Cortex of kidney (tissue), 1 donor: ENCODE measurements at places on chromosomes 1 and 21.

- no peak for DNase-seq
Measured at GRCh38 chr1:67299296-67299695, 8.4 kb upstream of the IL12RB2 start.

DNA sequence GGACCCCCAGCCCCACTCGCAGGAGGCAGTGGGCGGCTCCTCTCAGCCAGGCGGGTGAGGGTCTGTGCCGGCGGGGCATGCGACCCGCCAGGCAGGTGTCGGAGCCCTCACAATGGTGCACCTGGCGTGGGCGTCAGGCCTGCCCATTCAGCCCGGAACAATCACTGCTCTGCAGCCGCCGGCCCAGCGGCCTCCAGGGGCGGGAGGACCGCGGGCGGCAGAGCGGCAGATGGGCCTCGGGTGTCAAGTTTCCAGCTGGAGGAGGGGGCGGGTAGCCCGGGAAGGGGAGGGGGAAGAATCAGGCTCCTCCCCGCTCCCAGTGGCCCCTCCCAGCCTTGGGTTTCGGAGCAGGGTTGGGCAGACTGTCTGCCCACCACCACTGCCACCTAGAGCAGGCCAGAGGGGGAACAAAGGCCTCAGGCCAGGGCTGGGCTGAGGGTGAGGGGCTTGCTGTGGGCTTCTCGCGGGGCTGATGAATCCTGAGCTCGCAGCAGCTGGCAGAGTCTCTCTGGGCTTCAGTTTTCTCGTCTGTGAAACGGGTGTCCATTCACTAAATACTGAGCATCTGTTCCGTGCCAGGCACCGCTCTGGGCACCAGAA lies 39.5 kb upstream of the CASZ1 start:
- DNase-seq = no peak

- no peak for DNase-seq
Measured at GRCh38 chr1:182249201-182249676, 142.4 kb downstream of the GLUL start.

GRCh38 chr1:40039245-40039756 lies 1.2 kb upstream of the CAP1 start:
- DNase-seq = no peak

- DNase-seq = no peak
Measured at GRCh38 chr1:215530401-215530984, 36.6 kb upstream of the KCTD3 start.

DNA sequence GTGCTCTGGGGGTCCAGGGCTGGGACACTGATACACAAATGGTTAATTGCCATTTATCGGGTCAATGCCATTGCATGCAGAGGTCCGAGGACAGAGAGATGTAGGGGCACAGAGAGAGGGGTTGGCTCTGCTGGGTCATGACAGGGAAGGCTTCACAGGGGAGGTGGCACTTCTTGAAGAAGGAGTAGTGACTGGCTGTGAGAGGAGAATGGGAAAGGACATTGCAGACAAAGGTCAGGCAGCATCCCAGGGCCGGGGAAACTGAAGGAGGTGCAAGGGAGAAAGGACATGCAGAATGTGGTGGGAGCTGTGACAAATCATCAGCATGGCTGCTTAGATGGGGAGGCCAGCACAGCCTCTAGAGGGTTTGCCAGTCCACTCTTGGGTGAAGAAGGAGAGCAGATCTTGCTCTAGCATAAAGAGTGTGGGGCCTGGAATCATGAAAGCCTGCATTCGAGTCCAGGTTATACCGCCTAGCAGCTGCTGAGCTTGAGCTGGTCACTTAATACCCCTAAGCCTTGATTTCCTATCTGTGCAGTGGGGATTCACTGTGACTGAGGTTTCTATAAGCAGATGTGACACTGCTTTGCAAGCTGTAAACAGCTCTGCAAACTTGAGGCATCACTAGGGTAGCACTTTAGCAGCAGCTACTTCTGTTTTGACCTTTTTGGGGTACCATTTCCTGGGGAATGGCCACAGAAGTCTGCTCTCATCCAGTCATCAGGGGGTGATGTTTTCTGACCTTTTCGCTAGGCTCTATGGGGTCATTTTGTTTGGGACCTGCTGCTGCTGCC lies 59.2 kb upstream of the EPS8L3 start:
- no peak for DNase-seq

GRCh38 chr1:80054129-80054528 lies 1047.6 kb upstream of the ADGRL4 start:
- DNase-seq = no peak

- no peak for DNase-seq
Measured at GRCh38 chr1:146036241-146036964, 14.9 kb upstream of the HJV start.

GRCh38 chr1:55276671-55277376 lies 61.7 kb upstream of the USP24 start:
- DNase-seq = no peak

DNA sequence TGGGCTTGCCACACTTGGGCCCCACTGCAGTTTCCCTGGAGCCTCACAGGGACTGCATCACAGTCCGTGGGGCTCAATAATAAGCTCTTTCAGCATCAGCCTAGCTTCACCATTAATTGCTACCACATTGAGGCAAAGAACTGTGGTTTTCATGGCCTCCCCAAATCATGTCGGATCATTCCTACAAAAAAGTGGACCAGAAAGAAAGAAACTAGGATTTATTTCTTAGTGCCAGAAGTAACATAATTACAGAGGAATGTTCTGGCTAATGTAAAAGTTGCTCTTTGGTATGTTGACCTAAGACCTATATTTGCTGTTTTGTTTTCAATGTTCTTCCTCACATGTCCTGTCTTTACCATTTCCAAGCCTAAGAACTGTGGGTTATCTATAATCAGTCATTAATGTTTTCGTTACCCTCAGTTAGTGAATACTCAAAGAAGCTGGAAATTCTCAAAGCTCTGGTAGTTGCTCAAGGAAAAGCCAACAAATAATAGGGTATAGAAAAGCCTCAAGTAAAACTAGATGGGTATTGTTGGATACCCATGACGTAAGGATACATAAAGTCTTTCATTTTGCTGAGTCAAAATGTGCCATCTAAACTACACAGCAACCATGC lies 173.9 kb downstream of the LTN1 start:
- no peak for DNase-seq

DNA sequence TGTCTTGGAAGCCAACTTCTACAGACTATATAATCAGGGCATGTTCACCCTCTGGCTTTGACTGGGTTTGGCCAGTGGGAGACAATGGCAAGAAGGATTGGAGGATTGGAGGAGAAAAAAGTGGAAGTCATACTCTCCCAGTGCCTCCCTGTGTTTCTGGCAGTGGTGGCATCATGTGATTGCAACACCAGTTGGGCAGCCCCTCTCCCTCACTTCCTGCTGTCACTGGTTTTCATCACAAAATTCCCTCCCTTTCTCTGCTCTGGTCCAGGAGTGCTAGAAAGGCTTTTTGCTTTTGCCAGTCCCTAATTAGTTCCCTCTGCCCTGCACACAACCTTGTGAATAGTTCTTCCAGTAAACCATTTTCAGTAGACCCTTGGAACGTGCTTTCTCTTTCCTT lies 3.7 kb upstream of the QSOX1 start:
- no peak for DNase-seq

DNA sequence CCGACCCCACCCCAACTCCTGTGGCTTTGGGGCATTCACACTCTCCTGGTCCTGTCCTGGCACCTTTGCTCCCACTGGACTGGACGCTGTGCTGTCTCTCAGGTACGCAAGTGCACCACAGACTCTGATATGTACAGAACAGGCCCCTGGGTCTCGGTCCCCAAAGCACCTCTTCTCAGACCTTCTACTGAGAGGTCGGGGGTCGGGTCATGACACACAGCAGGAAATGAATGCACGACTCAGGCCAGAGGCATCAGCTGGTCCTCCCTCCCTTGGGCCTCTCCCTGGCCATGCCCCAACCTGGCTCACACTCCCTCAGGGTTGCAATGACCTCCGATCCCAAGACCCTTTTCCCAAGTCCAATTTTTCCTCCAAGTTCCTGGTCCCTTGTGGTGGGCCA lies 1.8 kb upstream of the KRTAP10-12 start:
- DNase-seq = no peak

DNA sequence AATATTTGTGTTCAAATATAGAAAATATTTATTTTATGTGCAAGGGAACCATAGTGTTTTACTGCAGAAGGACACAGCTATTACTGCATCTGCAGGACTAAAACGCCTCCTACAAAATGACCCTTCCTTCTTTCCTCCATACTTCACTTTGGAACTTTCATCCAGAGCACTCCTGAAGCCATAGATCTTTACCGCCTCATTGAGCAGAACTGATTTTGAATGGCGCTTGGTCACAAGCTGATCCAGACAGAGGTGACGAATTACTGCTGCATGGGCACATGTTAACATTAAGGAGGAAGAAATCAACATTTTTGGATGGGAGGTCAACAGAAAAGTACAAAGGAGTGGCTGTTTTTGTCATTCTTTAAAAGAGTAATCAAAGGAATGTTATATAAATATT lies 931.6 kb downstream of the NCAM2 start:
- DNase-seq = no peak

GRCh38 chr1:246591958-246592357 lies 25.7 kb downstream of the CNST start:
- DNase-seq = no peak

DNA sequence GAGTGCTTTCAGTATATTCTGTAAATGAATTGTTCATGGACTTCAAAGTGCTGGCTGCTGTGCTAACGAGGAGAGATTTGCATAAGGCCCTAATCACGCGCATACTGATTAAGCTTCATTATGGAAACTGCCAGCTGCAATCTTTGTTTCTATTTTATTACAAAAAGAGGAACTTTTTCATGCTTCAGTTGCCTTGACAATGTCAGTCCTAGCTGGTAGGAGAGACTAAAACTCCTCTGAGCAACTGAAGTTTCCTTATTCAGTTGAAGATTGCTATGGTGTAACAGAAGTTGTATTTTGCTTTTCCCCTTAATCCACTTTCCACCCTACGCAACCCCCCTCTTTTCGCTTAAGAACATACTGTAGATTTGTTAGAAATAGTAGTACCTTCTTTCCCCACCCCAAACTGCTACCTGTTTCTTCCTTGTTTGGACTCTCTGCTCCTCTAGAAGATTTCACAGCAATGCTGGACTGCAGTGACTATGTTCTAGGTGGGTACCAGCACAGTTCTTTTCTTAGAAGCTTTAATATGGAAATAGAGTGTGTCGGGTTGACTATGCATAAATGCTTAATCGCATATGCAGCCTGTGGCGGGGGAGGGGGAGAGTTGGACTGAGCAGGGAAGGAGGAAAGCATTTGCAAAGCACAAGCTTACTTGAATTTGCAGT lies 108.3 kb downstream of the POU2F1 start:
- DNase-seq = no peak

GRCh38 chr21:43375837-43376477 lies 51.0 kb downstream of the SIK1 start:
- no peak for DNase-seq

DNA sequence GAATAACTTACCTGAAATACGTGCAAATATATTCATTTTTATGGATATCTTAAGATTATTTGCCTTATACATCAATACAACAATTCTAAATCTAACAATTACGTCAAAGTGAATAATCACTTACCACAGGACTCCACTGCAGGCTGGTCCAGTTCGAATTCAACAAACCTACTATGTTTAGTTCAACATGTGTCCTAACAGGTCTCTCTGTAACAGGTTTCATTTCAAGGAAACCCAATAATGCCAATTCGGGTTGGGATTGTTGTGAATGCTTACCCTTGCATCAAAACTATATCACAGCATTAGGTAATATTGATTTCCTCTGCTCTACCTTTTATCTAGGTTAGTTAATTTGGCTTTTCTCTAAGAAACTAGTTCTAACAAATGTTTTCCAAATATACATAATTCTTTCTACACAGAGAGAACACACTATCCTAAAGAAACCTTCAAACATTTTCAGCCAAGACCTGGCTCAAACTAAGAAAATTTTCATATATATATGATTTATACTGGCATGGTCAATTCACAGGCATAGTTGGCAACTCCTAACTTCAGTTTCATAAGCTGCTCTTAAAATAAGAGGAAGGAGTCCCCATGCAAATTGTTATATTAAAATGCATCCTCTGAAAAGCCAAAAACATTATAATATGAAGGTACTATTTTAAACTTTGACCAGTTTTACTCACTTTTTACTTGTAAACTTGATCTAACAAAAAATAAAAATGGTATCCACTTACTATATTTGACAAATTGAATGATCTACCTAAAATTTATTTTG lies 4.5 kb downstream of the IVNS1ABP start:
- no peak for DNase-seq

DNA sequence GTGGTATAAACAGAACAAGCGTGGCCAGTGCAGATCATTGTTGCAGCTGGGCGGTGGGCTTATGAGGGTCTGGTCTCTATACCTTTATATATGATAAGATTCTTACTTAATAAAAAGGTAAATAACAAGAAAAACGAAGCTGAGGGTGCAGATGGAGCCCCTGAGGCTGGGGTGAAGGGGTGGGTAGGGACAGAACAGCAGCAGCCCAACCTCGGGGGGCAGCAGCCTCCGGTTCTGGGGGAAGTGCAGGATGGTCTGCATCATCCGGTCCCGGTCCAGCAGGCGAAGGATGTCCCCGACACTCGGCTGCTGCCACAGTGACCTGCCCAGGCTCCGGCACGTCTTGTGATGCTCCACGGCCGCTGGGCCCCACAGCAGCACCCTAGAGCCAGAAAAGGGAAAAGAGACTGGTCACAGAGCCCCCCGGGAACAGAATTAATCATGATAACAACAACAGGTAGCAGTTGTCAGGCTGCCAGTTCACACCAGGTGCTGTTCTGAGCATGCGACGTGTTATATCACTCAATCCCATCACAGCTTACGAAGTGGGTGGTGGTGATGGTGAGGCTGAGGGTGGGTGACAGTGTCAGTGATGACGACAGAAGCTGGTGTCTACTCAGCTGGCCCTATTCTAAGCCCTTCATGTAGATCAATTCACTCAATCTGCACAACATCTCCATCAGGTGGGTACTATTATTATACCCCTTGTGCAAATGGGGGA lies 35.5 kb downstream of the MRAP start:
- DNase-seq = no peak

GRCh38 chr1:41812051-41812450 lies 106.7 kb downstream of the HIVEP3 start:
- no peak for DNase-seq

- no peak for DNase-seq
Measured at GRCh38 chr1:176241385-176242015, 34.4 kb upstream of the COP1 start.

- no peak for DNase-seq
Measured at GRCh38 chr1:111990878-111991718, 1.6 kb upstream of the KCND3 start.

- DNase-seq = no peak
Measured at GRCh38 chr1:42209526-42210251, 45.1 kb upstream of the GUCA2A start.

- DNase-seq = no peak
Measured at GRCh38 chr1:21669258-21670058, at the start of gene RAP1GAP. Gene RAP1GAP, minus strand, starts transcription at chr1:21669357. Its CDS starts 49,325 bp downstream, at chr1:21620032.

DNA sequence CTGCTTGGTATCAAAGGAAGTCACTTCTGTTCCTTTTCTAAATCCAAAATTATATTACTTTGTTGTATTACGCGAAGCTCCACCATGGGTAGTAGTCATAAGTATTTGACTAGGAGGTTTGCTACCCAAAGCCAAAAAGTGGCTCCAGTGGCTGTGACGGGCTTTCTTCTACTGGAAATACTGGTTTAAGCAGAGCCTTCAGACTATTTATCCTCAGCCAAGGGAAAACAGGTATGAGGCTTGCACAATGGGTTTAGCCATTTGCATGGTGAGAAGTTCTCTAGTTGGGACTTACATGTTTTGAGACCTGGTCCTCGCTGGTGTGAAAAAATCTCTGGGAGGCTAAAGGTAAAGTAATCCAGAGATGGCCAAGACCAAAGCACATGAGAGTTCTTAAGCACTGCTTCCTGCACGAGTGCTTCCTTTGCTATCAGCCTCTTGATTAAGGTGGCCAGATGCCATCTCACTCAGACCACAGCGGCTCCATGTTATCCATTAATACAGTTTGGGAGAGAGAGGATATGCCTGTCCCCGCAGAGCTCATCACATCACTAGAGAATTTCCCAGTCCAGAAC lies 121.2 kb downstream of the PIK3R3 start:
- DNase-seq = no peak
